ENCODE measurements at places on chromosomes 12 and 14.

DNA sequence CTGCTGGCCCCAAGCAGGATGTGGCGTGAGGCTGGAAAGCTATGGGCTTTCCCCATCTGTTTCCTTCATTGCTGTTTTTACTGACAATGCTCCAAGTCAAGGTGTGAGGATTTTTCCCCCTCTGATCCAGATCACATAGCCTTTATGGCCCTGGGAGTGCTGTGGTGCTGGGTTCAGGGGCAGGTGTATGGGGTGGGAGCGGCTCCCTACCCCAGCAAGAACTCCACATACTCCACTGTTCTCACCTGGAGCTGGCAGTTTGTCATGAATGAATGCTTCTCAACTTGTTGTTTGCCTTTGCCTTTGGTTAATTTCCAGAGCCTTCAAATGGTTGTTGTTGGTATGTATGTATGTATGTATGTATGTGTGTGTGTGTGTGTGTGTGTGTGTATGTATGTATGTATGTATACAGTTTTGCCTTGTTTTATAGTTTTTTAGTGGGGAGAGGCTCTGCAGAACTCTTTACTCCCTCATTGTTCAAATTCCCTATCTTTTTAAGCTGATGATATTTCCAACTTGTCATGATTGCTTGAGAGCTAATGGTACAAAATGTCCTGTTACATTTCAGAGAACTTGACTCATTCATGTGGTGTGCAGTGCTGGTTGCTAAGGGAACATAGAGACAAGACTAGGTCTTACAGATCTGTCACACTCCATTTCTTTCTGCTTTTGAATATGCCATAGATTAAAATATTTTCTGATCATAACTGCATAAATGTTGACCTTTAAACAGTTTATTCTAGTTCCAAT, 36.6 kb upstream of the ASPG start:
- no peak for DNase-seq

DNA sequence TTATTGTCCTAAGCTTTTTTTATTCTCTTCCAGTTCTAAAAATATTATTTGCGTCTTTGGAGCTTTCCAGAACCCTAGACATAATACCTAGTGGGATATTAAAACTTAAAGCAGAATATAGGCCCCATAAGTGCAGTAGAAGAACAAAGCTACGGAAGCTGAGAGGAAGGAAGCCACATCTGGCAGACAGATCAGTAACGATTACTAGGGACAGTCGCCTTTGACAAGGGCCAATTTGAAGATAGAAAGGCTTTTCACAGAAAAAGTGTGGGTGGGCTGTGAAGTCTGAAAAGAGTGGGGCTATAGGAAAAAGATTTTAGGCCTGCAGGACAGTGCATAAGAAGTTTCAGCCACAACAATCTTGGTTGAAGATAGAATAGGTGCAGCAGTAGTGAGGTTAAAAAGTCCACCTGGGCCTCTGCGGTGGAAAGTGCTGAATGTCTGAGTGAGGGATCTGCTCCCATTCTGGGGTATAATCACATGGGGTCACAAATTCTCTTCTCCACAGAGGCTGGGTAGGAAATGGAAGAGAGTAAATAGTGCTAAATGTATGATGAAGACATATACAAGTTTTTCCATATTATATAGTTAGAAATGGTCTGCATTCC, 114.5 kb downstream of the CMAS start:
- no peak for DNase-seq

GRCh38 chr12:39595928-39596327, 23.7 kb downstream of the ABCD2 start:
- no peak for DNase-seq

DNA sequence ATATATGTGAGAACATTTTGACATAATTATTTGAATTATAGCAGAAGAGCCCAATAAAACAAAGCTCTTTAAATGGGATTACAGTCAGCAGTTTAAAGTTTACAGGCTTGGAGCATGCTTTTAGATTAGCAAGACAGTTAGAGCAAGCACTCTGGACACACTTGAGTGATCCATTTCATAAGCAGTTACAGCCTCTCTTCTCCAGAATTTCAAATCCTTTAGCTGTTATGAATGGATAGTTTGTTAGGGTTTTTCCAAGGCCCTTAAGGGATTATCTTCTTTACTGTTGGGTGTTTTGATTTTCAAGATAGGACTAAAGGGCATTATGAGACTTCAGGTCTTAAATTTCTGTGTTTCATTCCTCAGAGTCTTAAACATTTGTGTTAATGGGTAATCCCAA, 36.3 kb downstream of the BEST3 start:
- DNase-seq = no peak

DNA sequence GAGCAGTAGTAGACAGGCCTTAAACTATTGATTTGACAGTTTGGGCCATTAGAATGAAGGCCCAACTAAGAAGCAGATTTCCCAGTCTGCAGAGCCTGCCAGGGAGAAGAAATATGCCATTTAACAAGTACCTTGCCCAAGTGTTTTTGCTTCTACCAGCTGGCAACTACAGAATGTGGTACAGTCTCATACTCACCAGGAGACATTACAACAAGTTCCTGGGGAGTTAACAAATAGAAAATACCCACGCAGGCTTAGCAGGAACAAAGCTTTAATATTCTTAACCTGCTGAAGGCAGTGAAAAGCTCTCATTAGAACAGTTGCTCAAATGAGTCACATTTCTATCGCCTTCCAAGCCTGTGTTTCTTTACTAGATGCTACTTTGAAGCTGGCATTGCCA, 241.0 kb downstream of the TMEM117 start:
- DNase-seq = no peak

DNA sequence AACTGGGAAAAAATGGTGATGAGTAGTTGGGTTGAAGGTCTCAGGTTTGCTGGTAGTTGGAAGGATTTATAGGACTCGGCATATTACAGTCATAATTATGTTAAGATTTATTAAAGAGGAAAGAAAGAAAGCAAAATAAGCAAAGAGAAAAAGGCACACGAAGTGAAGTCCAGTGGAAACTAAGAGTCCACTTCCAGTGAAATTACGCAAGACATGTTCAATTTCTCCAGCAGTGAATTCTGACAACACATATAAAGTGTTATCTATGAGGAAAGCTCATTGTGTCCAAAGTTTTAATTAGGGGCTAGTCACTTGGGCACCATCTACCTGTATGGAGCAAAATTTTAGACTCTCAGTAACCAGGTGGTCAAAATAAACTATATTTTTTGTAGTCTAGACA, 143.3 kb downstream of the CEP128 start:
- DNase-seq = no peak

DNA sequence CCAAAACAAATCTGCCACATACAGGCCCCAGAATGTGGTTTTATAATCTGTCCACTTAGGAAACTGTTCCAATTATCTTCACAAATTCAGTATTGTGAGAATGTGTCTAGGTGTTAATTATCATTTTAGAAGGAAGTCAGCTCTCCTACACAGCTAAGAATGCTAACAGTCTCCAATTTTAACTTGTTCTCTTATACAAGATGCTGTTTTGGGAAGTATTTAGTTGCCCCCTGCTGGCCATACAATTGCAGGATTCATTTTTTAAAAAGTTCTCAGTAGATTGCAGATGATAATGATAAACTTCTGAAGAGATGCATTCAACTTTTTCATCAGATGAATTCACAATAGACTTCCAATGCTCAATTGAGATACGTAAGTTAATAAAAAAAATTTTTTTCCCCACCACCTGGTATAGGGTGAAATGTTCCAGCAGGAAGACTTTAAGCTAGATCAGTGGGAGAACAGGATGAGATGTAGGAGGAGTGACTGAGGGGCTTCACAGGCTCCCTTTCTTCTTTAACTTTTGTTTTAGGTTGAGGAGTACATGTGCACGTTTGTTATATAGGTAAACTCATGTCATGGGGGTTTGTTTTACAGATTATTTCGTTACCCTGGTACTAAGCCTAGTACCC, 27.3 kb upstream of the OSBPL8 start:
- DNase-seq = peak; percentile 16

DNA sequence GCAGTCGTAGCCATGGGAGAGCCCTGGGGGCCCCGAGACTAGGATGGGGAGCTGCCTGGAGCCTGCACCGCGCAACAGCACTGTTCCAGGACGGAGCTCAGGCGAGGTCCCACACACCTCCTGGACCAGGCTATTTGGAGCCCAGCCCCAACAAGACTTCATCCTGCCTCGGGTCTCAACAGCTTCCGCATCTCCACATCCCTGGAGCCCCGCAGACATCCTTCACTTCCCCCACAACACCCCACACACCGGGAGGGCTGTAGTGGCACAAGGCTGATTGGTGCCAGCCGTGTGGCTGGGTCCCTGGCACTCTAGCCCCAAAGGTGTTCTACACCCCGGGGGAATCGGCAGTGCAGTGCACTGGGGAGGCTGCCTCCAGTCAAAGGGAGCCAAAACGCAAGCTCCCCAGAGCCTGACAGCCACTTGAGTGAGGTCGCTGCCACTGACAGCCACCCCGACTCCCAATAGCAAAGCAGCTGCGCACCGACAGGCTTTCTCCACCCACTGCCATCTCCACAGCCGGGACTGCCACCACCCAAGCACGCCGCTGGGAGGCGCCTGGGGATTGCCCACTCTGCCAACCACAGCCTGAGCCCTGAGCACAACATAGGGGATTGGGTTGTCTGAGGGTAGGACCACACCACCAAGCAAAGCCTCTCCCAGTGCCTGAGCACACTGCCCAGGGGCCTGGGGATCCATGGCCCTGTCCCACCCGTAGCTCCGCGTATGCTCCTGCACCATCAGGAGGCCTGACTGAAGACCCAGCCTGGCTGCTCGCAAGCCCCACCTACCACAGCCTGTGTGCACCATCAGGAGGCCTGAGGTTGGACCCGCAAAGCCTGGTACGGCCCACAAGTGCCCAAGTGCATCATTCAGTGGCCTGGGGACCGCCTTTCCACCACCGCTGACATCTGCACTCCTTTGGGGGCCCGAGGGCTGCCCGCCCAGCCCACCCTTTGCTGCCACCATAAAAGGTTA, 13.2 kb upstream of the KLRF1 start:
- peak; percentile 95 for DNase-seq

- no peak for DNase-seq
Observed at GRCh38 chr12:49808686-49809380, 19.4 kb downstream of the NCKAP5L start.

- no peak for DNase-seq
Observed at GRCh38 chr12:76275511-76276093, 72.6 kb downstream of the BBS10 start.

DNA sequence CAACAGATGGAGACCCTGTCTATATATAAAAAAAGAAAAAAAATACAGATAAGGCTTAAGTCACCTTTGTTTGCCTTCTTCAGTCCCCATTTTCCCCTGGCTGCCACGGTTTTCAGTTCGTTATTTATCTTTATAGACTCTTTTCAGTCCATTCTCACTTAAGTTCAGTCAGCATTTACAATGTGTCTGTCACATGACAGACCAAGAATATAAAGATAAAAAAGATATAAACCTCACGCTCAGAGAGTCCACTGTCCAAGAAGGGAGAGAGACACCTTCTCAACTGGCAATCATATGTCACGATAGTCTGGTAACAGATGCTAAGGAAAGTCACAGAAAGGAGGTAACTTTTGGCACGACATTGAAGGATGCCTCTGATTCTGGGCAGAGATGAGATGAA, 13.4 kb upstream of the POLR3B start:
- DNase-seq = no peak

DNA sequence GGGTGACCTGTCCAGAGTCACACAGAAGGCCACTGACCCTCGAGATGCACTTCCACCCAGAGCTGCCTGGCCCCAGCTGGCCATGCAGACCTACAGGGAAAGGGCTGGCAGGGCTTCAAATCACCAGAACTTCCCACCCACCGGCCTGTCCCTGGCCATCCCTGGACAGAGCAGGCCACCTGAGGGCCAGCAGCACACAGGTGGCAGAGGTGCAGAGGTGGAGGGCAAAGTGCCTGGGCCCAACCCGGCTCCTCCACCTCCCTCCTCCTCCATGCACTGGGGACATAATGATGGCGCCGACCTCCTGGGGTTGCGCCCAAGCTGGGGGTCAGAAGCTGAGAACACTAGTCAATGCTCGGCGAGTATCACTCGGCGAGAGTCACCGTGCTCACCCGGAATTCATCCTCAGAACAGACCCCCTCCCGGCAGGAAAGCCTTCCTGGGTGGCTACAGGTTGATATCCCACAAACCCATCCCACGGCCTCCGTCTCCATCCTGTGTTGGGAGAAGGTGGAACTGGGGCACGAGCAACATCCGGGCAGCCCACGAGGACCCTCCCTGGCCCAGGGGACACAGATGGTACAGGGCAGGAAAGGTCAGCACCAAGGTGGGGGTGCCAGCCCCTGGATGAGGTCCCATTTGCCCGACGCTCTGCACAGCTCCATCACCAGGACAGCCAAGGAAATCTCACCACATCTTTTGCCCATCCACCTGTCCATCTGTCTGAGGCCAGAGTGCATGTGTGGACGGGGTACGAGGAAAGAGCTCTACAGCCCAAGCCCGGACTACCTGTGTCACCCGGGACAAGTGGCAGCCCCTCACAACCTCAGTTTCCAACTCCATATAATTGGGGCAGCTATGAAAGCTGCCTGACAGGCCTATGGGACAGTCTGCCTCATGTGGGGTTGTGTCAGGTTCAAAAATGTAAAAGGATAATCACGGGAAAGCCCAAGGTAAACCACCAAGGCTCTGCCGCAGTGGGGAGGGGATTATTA, 10.8 kb downstream of the BEGAIN start:
- no peak for DNase-seq

- no peak for DNase-seq
Observed at GRCh38 chr12:41162461-41162860, 25.7 kb upstream of the PDZRN4 start.

GRCh38 chr14:91046488-91047072, 13.9 kb downstream of the RPS6KA5 start:
- DNase-seq = no peak

DNA sequence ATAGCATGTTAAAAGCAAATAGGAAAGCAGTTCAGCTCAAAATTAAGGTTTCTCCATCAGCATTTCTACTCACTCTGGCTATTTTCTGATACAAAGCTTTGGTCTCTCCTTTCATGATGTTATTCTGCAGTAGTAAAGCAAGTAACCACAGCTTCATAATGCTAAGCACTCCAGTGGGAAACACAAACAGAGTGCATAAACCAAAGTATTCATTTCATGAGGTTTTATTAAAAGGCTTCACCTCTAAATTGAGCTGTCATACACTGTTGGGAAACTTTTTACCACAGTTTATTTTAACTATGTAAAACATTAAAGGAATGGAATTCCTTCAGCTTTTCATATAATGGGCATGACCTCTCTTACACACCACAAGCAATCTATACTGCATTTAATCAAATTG, 157.9 kb upstream of the LMO3 start:
- DNase-seq = no peak

DNA sequence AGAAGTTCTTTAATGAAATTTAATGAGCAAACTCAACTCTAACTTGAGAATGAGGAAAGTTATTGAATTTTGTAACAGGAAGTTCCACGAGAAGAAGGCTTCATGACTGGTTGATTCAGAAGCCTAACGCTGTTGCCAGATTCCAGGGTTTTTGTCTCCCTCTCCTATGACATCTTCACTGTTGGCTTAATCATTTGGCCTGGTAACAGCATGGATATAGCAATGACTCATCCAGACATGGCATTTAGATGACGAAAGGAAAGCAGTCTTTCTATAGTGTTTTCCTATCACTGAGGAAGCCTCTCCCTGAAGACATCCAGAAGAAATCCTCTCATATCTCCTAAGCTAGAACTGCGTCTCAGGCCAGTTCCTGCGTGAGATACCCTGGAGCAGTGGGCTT, 9.4 kb upstream of the KCNA1 start:
- no peak for DNase-seq

GRCh38 chr12:109946913-109947312, 46.8 kb downstream of the TCHP start:
- DNase-seq = no peak

All from activated naive CD8-positive, alpha-beta T cell treated with anti-CD3 and anti-CD28 coated beads, Interleukin-2, amount 50 U/mL, for 24 hours (primary cell).